ENCODE measurements at places on chromosomes 5 and 9. TPM values are rescaled to one million over a fixed set of nuclear protein-coding genes. Genes with fewer than 3 reads are reported as not detected.

The PCDHAC2 gene
- 47.8 TPM for total RNA-seq

The NTRK2 gene
- 2.5 TPM for total RNA-seq

The KCNN2 gene
- 44.9 TPM for total RNA-seq

GRCh38 chr5:149940077-149940574 is 4.5 kb downstream of the PDE6A start:
- peak; percentile 87 for DNase-seq

- DNase-seq, result peak; percentile 37
These were observed 203.9 kb upstream of the RASEF start for GRCh38 chr9:83266666-83267496.

GRCh38 chr5:82023644-82024043 is 51.8 kb downstream of the ATG10 start:
- DNase-seq, result no peak

DNA sequence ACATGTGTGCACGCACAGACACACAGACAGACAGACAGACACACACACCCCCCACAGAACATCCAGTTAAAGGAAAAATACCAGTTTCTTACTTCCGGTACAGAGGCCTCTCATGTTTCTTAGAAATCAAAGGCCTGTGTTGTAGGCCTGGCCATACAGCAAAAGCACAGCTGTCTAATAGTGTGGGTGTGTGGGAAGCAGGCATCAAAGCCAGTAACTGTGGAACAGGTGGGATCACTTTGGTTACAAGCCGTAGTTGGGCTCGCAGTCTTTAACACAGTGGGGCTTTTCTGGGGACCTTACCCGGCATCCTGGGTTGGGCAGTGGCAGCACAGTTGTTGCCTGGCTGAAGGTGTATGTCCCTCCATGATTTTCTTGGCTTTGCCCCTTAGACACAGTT is 55.2 kb downstream of the FBXL7 start:
- DNase-seq, result no peak

GRCh38 chr5:107531308-107531707 is 139.4 kb downstream of the EFNA5 start:
- no peak for DNase-seq

The SHC3 gene
- total RNA-seq, result 0.53 TPM

The TRIO gene
- total RNA-seq, result 104 TPM

DNA sequence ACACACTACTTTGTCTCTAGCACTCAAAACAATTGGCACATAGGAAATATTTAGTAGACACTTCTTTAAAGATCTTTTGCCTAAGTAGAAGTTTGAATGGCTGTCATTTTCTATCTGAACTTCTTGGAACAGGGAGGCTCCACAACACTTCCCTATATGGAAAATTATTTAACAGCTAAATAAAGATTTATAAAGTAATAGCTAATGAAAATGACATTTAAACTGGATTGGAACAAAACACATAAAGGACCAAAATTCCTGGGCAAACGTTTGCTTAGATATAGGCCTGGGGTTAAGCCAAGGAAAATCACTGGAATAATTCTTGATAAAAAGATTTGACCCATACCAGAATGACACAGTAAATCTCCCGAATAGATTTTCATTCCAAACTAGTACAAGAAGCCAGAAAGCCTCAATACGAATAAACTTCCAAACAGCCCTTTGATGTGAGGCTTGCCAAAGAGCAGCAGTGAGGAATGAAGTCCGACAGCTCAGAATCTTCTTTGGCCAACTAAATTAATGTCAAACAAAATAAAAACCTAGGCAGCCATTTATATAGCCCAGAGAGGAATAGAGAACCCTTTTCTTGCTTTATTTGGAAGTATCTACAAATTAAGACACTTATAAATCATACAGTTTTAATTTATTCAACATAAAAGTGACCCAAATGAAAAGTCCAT is 20.3 kb upstream of the RNF180 start:
- no peak for DNase-seq

- DNase-seq, result peak; percentile 13
These were observed 472.3 kb downstream of the HINT1 start for GRCh38 chr5:130692770-130693169.

DNA sequence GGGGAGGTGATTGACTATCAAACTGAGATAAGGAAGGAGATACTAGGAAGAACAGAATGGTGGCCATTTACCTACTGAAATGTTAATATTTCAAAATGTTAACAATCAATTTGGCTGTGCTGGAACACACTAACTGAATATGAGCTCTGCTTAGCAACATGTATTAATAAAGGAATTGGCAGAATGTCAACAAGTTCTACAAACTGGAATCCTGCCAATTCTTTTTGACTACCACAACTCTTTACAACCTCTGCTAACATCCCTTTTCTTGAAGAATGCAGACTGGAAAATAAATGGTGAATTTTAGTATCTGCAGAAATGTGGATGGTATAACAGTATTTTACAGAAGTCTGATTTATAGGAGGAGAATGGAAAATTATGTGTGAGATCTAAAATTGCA is 446.4 kb downstream of the ISL1 start:
- no peak for DNase-seq

DNA sequence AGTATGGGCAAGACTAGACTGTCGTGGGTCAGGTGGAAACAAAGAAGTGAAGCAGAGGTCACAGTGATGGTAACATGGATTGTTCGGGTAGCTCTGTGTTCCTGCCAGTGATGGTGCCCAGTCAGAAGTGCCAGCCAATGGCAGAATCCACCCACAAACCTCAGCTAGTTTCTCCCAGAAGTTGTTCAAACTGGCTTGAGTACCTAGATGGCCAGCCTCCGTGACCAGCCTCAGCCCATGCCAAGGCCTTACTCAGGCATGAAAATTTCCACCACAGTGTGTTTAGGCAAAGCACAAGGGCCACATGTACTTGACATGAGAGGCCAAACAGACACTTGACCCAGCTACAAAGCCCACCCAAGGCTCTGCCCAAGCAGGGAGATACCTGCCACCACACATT is 19.4 kb upstream of the BTNL9 start:
- DNase-seq, result no peak

DNA sequence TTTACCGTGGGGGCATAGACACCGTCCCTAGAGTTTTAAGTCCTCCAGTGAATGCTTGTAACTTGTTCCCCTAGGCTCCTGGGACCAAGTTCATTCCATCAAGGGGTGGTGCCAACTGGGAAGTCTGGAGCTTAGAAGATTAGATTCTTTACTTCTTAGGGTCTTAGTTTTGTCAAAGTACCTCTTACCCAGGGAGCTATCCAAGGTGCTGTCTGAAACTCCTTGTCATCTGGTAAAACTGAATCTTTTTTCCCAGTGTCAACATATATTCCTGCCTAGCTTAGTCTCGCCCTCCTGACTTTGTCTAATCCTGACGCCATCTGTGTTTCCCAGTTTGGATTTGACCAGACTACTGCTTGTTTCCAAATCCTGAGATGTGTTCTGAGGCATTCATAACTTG is 41.6 kb downstream of the MAMDC2 start:
- DNase-seq, result peak; percentile 73

The PCDHB14 gene
- 21.2 TPM for total RNA-seq

DNA sequence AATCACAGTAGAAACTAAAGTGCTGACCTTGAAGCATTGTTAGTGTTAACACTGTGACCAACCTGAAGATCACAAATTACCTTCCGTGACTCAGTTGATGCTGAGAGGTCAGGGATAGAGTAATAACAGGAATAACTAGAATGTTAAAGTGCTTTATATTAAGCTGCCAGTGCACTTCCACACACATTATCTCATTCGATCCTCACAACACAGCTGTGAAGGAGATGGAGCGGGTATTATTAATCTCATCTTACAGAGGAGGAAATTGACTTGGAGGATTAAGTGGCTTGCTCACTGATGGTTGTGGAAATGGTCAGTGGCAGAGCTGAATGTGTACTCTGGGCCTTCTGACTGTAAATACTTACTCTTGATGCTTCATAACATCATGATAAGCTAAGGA is 252.5 kb upstream of the DMRT1 start:
- DNase-seq, result no peak

DNA sequence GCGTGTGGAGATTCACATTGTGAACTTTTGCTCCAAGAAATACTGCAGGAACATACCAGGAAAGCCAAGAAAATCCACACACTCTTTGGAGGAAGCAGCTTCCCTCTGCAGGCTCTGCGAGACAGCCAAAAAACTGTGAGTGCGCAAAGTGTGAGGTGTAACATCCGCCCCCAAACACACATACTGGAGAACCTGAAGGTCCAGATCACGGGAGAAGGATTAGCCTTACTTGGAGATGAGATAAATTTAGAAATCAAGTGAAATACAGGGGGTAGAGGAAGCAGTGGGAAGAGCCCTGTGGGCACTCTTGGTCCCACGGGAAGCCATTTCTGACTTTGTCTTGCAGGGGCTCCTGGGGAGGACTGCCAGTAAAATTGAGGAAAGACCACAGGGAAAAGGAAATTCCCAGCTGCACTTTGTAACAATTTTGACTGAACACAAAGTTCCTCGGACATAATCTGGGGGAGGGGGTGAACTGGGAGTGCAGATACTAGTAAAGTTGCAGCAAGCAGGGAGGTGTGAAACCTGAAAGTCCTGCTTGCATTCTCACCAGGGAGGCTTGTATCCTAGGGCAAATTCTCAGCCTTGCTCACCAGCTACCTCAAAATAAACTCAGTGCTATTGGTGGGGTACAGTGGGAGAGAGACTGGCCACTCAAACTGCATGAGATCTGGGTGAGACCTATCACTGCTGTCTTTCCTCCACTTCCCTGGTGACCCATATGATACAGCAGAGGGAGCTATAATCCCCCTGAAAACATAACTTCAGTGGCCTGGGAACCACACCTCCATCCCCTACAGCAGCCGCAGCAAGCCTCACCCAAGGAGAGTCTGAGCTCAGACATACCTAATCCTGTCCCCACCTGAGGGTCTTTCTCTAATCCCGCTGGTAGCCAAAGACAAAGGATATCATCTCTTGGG is 109.1 kb downstream of the ALDH1A1 start:
- no peak for DNase-seq

The TAF1L gene
- total RNA-seq, result not detected

GRCh38 chr9:77291714-77292113 is 114.4 kb downstream of the VPS13A start:
- DNase-seq, result no peak

DNA sequence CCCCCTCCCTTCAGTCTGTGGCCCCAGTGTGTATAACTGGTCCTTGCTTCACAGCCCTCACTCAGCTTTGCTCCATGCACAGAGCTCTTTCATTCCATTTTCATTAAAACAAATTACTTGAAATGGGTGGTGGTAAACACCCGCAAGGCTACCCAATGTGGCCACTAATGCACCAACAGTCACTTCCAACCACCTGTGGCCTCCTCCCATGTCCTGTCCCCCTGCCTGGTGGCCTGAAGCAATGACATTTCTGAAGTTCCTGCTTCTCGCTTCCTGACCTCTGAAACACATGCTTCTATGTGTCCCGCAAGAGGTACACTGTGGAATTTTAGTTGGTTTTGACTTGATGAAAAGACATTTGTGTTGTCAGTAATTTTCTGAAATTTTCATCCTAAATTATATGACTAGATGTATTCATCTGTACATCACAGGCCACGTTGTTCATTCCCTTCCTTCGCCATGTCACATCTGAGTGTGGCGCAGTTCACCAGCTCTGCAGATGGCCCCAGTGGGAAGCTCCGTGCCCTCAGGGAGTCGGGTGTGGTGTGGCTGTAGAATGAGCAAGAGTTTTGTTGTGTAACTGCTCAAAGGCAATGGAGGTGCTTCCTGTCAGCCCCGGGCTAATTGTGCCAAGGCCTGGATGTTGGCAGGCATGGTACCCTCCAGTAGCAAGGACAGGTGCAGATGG is 9.6 kb downstream of the ROPN1L start:
- DNase-seq, result no peak

DNA sequence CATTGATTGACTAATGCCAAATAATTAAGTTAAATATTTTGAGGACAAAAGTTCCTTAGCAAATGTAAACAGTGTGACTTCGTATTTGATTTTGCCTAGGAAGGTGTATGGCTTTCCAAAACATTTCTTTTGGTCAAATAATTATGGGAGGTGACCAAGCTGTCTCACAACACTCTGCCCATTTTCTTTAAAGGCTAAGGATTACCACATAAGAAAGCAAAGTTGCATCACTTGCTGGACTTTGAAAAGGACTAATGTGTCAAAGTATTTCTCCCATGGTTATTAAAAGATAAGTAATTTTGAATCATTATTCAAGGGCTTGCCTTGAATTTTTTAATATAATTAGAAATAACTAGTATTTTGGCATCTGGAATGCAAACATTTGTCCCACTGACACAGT is 74.7 kb downstream of the HAPLN1 start:
- DNase-seq, result no peak

DNA sequence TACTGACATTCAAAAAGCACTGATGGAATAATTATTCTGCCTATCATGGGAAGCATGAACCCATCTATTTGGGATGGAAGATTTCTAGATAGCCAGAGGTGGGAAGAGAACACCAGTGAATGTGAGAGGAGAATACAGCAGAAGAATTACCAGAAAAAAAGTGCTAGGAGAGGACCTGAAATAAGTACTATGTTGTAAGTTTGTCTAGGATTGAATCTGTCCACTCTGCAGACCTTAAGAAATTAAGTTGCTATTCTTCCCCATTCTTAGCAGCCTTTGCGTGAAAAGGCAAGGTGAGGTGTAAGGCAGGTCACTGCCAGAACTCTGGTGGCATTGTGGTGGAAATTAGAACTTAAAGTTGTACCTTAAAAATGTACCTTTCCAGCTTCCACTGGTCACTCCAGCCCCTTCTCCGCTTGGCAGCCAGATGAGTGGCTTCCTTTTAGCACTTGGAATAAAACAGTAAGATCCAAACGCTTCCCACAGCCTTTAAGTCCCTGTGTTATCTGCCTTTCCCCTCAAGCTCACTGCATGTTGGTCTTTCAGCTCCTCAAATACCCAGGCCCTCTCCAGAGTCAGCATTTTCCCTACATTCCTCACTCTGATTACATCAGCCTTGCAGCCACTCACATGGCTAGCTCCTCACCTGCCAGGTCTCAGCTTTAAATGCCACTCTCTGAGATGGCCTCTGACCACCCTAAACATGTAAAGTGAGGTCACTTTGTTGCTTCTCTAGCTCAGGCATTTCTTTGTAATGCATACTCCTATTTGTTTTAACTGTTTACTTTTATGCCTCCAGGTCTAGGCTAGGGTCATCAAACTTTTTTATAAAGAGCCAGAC is 253.0 kb downstream of the EPB41L4A start:
- DNase-seq, result peak; percentile 56

The FOXD4L3 gene
- total RNA-seq, result 0.21 TPM

DNA sequence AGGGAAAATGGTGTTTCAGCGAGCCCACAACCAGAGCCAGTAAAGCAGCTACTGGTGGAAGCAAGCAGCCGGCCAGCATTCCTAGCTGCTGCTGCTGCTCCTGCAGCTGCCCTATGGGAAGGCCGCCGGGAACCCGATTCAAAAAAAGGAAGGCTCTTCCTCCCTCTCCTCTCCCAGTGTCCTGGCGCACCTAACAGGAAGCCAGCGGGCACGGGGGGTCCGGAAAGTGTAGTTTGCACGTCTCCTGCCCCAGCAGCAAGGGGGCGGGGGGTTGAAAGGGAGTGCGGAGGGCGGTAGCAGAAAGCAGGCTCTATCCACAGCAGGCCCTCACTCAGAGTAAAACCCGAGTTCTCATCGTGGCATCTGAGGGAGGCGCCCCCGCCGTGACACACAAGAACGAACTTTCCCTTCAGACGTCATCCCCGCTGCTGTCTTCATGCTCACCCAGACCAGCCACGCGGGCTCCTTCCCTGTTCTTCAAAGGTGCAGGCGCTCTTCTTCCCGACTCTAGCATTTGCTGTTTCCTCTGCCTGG is 16.5 kb downstream of the GRXCR2 start:
- peak; percentile 62 for DNase-seq

- DNase-seq, result no peak
These were observed 59.5 kb upstream of the RARS1 start for GRCh38 chr5:168426864-168427172.

GRCh38 chr5:173535976-173536639 is 80.3 kb downstream of the BOD1 start:
- DNase-seq, result no peak

- no peak for DNase-seq
These were observed 108.0 kb downstream of the STARD4 start for GRCh38 chr5:111404270-111404769.
